ENCODE measurements at places on chromosomes 6 and 20.

- no peak for DNase-seq
Observed at GRCh38 chr20:4944518-4945313, 56.6 kb downstream of the SLC23A2 start.

DNA sequence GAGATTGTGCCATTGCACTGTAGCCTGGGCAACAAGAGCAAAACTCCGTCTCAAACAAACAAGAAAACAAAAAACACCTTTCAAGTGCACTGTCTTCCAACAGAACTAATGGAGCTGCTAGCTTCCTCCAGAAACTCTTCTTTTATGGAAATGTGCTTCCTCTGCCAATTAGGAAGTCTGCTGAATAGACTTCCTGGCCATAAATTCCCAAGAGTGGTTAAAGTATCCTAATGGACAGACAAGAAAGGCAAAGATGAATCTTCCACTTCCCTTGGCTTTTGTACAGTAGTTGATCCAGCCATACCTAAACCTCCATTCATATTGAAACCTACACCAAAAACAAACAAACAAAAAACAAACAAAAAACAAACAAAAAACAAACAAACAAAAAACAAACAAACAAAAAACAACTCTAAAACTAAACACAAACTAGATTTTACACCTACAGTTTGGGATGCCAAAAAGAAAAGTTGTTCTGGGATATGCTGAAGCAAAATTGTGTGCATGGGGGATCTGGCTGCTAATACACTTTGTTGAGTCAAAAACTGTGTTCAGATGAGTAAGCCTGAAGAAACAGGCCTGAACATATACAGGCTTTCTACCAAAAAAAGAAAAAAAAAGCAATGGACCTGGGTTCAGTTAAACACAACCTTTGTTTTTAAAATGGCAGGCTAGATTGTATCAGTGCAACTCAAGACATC is 59.8 kb upstream of the CARMIL1 start:
- DNase-seq: no peak

GRCh38 chr6:136669299-136669699 is 119.1 kb upstream of the MAP7 start:
- DNase-seq: peak; percentile 99

- no peak for DNase-seq
Observed at GRCh38 chr6:110683241-110683640, 132.0 kb downstream of the CDK19 start.

DNA sequence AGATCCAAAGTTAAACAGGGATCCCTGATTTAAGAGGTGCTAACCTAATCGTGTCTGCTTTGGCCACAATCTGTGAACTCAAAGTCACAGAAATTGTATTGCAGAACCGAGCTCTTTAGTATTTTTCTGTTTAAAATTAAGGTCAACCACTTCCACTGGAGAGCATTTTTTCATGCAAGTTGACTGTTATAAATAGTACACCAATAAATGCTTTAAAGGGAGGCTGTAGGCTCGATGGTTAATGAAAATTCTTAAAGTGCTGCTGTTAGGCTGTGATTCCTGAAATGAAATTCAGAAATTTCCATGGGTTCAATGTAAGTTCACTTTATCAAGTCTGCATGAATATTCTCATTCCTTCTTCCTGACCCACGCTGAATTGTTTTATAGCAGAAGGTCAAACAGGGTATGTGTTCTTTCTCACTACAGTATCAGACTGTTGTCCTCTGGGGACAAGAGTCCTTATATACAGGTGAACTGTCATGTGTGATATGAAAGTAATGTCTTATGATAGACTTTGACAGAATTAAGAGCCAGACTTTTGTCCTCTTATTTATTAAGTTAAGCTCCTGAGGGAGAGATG is 92.5 kb upstream of the HDGFL1 start:
- no peak for DNase-seq

DNA sequence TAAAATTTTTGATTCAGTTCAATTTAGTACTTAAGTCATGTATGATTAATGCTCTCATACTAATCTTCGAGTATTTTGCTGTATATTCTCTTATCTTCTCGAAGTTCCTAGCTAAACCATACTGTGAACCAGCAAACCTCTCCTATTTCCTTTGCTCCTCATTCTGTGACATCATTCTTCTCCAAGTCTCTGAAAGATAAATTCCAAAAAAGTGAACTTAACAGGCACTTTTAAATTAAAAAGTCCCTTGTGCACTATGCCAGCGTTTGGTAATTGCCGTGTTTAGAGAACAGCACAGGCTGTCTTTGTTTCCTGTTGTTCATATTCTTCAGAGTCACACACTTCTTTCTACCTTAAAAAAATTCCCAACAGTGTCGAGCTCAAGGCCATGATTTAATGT is 188.4 kb upstream of the PHACTR1 start:
- DNase-seq: peak; percentile 62

- DNase-seq: no peak
Observed at GRCh38 chr20:62142252-62143080, 728 bp downstream of the PSMA7 start.

GRCh38 chr6:153814136-153814535 is 224.9 kb upstream of the OPRM1 start:
- no peak for DNase-seq

- DNase-seq: no peak
Observed at GRCh38 chr6:88374553-88374952, 208.4 kb upstream of the CNR1 start.

GRCh38 chr6:31896856-31897611 is 464 bp downstream of the EHMT2 start:
- no peak for DNase-seq

DNA sequence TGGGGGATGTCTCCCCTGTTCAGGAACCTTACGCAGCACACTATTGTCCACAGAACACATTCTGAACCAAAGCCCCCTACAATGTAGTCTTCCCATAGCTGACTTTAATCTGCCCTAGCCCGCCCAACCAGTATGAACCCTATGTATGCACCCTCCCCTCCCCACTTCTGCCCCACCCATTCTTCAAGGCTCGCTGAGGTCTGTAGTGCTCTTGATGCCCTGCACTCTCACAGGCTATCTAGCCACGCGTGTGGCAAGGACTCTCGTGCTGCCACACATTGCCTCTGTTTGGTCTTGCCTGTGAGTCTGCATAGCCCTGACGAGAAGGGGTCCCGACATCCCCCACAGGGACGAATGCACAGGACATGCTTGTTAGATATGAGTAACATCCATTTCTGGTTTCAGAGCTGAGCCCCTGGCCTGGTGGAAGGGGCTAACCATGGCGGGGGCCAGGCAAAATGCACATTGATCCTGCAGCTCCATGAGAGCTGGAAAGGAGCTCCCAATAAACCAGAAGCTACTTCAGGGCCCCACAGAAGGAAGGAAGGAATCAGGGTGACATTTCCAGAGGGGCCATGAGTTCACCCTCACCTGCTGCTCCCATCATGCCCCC is 22.6 kb downstream of the MOCS1 start:
- no peak for DNase-seq

- DNase-seq: peak; percentile 44
Observed at GRCh38 chr6:125273965-125274364, 27.8 kb downstream of the HDDC2 start.

DNA sequence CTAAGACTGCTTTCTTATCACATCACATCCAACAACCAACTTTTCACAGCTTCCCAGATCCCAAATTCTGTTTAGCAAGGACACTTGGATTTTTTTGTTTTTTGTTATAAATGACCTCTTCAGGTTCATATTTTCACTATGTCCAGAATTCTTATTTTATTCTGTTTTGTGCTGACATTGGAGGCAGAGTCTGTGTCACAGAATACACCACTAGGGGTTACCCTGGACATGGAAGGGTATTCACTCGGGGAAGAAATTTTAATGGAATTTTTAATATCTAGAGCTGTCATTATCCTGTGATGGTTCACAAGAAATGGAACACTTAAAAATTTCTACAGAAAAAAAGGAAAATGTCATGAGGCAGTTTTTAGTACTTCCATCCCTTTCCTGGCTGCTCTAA is 12.0 kb upstream of the SLC2A12 start:
- no peak for DNase-seq

- no peak for DNase-seq
Observed at GRCh38 chr20:31596831-31597480, 8.1 kb upstream of the ID1 start.

- DNase-seq: no peak
Observed at GRCh38 chr6:65052626-65053025, 654.4 kb downstream of the EYS start.

GRCh38 chr20:37643400-37643799 is 50.4 kb upstream of the CTNNBL1 start:
- DNase-seq: no peak

GRCh38 chr20:11556410-11556809 is 361.3 kb upstream of the BTBD3 start:
- DNase-seq: no peak

- no peak for DNase-seq
Observed at GRCh38 chr20:24131684-24132083, 143.1 kb upstream of the GGTLC1 start.

DNA sequence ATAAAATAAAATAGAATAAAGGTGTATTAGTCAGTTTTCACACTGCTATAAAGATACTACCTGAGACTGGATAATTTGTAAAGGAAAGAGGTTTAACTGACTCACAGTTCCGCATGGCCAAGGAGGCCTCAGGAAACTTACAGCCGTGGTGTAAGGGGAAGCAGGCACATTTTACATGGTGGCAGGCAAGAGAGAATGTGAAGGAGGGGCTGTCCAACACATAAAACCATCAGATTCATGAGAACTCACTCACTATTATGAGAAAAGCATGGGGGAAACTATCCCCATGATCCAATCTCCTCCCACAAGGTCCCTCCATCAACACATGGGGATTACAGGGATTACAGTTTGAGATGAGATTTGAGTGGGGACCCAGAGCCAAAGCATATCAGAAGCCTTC is 41.1 kb upstream of the BCAS1 start:
- no peak for DNase-seq

- DNase-seq: no peak
Observed at GRCh38 chr20:31819083-31819784, at the start of gene MYLK2. Gene MYLK2 (plus strand): TSS chr20:31819356. CDS start chr20:31819581, 225 bp downstream.

GRCh38 chr6:12288914-12289313 is 1.2 kb upstream of the EDN1 start:
- DNase-seq: no peak

DNA sequence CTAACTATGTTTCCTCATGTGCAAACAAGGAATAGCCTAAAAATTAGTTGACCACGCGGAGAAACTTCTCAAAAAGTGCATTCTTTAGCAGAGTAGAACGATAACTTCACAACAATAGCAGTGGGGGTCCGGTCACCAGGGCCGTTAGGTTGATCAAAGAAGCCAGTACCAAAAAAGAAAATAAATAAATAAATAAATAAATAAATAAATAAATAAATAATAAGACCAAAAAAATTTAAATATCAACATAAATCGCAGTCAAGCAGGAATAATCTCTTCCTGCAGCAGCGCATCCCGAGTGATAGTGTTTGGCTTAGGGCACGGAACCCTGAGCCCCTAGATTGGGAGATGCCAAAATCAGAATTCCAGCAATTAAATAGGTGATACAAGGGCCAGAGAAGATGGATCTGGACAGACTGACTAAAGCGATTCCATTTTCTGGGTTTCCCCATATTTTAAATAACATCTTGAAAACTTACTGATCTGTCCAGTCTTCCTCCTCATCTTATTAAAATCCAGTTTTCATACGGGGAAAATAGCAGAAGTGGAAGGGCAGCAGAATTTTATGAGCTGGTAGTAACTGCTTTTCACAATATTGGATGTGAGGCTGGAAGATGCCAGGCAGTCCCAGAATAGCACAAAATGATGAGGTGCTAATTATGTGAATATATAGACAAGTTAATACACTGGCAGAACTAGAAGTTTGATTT is 4.4 kb upstream of the OLIG3 start:
- DNase-seq: no peak

DNA sequence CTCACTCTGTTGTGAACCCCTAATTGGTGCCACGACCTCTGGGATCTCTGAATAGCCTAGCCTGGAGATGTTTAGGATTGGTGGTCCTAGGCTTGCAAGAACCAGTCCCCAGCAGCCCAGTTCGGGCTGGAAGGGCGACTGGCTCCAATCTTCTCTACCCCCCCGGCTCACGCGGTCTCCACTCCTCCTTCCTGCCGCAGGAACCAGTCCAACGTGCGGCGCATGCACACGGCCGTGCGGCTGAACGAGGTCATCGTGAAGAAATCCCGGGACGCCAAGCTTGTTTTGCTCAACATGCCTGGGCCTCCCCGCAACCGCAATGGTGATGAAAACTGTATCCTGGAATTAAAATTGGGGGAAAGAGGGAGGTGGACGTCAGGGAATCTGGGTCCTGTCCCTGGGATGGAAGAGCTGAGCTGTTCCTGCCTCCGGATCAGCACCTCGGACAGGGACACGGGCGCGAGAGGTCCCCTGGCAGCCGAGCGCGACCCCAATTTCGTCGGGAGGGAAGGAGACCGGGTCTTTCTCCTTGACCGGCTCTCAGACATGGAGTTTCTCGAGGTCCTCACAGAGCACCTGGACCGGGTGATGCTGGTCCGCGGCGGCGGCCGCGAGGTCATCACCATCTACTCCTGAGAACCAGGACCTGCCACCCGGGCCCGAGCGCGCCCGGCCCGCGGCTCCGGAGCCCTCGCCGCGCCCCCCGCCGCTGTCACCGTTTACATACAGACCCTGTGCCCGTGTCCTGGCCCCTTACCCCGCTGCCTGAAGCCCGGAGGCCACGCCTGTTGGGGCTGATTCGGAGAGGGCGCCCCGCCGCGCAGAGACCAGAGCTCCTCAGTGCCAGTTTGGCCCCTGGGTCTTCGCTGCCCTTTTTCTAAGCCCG is 28.2 kb downstream of the SLC12A5 start:
- DNase-seq: peak; percentile 66

GRCh38 chr20:64057628-64058498 is 5.1 kb upstream of the TCEA2 start:
- peak; percentile 43 for DNase-seq

- no peak for DNase-seq
Observed at GRCh38 chr20:13264907-13265306, 43.8 kb downstream of the ISM1 start.

DNA sequence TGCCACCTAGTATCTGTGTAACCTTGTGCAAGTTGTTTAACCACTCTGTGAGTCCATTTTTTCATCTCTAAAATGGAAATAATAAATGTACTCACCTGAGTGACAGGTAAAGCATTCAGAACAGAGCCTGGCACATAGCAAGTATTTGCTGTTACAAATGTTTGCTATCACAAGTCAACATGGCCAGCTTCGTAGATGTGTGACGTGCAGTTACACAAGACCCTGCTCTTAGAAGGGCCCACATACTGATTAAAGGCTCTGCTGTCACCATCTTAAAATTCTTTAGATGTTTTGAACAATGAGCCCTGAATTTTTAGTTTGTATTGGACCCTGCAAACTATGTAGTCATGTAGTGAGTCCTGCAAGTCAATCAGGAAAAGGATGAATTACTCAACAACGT is 40.4 kb upstream of the KIAA1586 start:
- no peak for DNase-seq

Data from amniotic epithelial cell (primary cell).